Karpas-422 (cell line): ENCODE measurements at places on chromosomes 5 and 9. TPM values are rescaled to one million over a fixed set of nuclear protein-coding genes. Genes with fewer than 3 reads are reported as not detected.
A peak's percentile ranks its signal among the peaks of the same experiment; 100 is the strongest.

- no peaks in the 10 kb centered on the region for H3K36me3 ChIP-seq
- H3K27ac ChIP-seq = no peak overlapping the region
- no peak overlapping the region for H3K4me3 ChIP-seq
- no peak for DNase-seq
- no peaks in the 10 kb centered on the region for H3K27me3 ChIP-seq
Measured at GRCh38 chr5:16131878-16132277, 47.7 kb downstream of the MARCHF11 start.

GRCh38 chr9:122389799-122390481 lies 19.1 kb downstream of the PTGS1 start:
- DNase-seq = peak; percentile 65
- H3K36me3 ChIP-seq = no peaks in the 10 kb centered on the region
- H3K27me3 ChIP-seq = no peaks in the 10 kb centered on the region
- H3K4me1 ChIP-seq = peaks cover 11% of the 10 kb centered on the region

DNA sequence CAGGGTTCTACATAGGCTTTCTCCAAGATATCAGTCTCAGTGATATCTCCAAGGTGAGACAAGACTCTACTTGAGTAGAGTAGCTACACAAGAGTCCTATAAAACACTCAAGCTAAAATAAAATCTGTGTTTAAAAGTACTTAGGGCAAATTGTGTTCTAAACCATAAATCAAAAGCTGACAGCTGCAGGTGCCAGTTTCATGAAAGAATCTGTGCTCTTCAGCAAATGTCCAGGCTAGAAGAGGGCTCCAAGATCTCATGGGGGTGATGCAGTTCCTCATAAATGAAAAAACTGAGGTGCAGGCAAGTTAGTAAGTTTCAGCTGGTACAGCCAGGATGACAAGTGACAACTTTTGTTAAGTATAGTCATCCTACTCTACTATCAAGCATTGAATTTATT lies 142.8 kb upstream of the TNPO1 start:
- no peaks in the 10 kb centered on the region for H3K4me1 ChIP-seq
- no peaks in the 10 kb centered on the region for H3K27me3 ChIP-seq
- no peak overlapping the region for H3K4me3 ChIP-seq
- no peaks in the 10 kb centered on the region for H3K36me3 ChIP-seq
- no peak overlapping the region for H3K27ac ChIP-seq

The PCDHB14 gene
- 0.48 and 0.90 TPM in 2 replicates for total RNA-seq

DNA sequence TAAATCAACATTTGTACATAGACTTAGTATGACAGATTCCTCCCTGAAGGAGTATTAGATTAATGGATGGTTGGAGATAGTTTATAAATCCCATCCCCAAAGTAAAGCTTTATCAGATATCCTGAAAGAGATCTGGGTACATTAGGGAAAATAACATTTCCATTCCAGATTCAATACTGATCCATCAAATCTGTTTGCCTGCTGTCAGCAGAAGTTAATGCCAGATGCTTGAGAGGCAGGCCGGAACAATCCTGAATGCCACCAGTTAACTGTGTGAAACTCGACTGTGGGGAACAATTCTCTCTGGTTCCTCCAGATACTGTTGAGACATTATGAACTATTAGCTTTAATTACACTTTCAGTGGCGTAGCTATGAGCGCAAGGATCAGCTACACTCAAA lies 1166.8 kb downstream of the MAT2B start:
- DNase-seq = no peak
- no peaks in the 10 kb centered on the region for H3K36me3 ChIP-seq
- H3K27ac ChIP-seq = no peak overlapping the region
- no peaks in the 10 kb centered on the region for H3K27me3 ChIP-seq
- no peak overlapping the region for H3K4me3 ChIP-seq

- H3K4me3 ChIP-seq = no peak overlapping the region
- no peak for DNase-seq
- H3K27me3 ChIP-seq = no peaks in the 10 kb centered on the region
Measured at GRCh38 chr5:27458287-27458686, 419.9 kb upstream of the CDH9 start.

The ADAMTS16 gene
- total RNA-seq = not detected in 2 replicates

DNA sequence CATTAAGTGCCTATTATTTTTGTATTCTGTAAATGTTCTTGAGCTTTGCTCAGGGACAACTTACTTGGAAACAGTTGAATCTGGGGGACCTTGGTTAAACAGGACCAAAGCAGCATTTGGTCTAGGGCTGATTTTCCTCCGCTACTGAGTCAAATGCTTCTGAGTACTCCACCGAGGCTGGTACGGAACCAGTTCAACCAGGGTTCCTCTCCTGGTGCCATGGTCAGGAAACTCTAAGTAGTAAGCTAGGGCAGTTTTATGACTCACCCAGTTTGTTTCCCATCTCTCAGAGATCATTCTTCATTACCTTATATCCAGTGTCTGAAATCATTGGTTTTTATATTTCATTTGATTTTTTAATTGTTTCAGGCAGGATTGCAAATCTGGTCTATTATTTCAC lies 111.9 kb upstream of the TNFAIP8 start:
- H3K27ac ChIP-seq = no peak overlapping the region
- peaks cover 6% of the 10 kb centered on the region; the same call in 1 of the 2 replicates for H3K36me3 ChIP-seq
- no peak overlapping the region for H3K4me3 ChIP-seq
- no peaks in the 10 kb centered on the region for H3K27me3 ChIP-seq
